ENCODE measurements at places on chromosomes 11 and 22.

GRCh38 chr11:12801976-12802375, 127.8 kb downstream of the TEAD1 start:
- DNase-seq, result no peak

GRCh38 chr11:128135451-128135850, 451.9 kb downstream of the ETS1 start:
- no peak for DNase-seq

- no peak for DNase-seq
Measured at GRCh38 chr22:33090836-33091235, 32.7 kb upstream of the SYN3 start.

- DNase-seq, result no peak
Measured at GRCh38 chr11:112506852-112507251, 246.2 kb upstream of the PLET1 start.

- DNase-seq, result no peak
Measured at GRCh38 chr11:115198321-115198741, 305.9 kb downstream of the CADM1 start.

All from activated T-helper 2 cell treated with anti-CD3 and anti-CD28 coated beads, Interferon-gamma antibody, Interleukin-2, Interleukin-4, amounts not matched to agents 10 μg/mL and 5 μg/mL and 100 μg/mL, durations not matched to agents 14 hours and 24 hours and 36 hours (primary cell).